ENCODE measurements at places on chromosomes 5 and 9.
A peak's percentile ranks its signal among the peaks of the same experiment; 100 is the strongest.

GRCh38 chr9:116337015-116337414, 183.4 kb downstream of the PAPPA start:
- DNase-seq: peak; percentile 46

DNA sequence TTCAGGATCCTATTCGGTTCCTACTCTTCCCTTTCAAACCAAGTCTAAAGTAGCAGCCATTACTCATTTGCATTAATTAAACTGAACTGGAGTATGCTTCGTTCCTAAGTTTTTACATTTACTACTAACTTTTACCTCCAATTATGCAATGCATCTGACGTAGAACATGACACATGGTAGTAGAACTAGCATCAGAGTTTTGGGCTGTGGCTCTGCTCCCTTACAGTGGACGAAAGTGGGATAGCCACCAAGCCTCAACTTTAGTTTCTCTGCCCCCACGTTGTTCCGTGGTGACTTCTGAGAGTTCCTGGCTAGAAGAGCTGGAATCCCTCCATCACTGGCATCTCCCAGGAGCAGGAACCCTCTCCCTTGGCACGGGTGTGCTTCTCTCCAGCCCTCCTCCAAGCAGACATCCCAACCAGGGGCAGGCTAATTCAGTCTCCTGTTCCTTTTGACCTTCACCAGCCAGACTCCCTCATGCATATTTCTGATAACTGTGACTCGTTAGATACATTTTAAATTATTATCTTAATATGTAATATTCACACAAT, 2.9 kb downstream of the IFNE start:
- DNase-seq: no peak

- no peak for DNase-seq
Measured at GRCh38 chr5:96851312-96852062, 24.8 kb upstream of the ERAP2 start.

GRCh38 chr5:55230086-55230629, 3.0 kb upstream of the MCIDAS start:
- DNase-seq: no peak

GRCh38 chr5:9431496-9432258, 114.2 kb downstream of the SEMA5A start:
- DNase-seq: peak; percentile 46

- no peak for DNase-seq
Measured at GRCh38 chr5:125465703-125466102, 719.3 kb upstream of the ZNF608 start.

DNA sequence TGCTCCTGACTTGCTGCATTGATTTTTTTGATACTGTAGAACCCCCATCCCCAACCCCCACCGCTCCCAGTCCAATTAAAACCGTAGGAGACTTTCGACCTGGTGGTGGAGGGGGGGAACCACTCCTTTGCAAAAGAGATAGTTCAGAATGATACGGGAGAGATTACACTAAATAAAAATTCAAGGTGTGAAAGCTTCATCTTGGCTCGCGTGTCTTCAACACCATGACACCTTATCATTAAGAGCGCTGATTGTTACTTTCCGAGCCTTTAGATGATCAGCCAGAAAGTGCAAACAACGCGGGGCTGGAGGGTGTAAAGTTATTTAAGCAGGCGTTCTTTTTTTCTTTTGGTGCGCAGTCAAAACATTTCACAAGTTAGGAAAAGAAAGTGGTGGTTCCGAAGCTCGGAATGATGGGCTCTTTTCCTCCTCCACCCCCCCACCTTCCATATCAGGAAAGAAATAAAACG, 1.3 kb upstream of the ZNF462 start:
- no peak for DNase-seq

GRCh38 chr9:22044583-22044982, 35.5 kb upstream of the CDKN2B start:
- DNase-seq: peak; percentile 87

- no peak for DNase-seq
Measured at GRCh38 chr9:120711841-120712538, 2.3 kb downstream of the MEGF9 start.

- no peak for DNase-seq
Measured at GRCh38 chr5:122591828-122592227, 183.1 kb upstream of the SNX2 start.

GRCh38 chr5:148384380-148384737, 601 bp downstream of the FBXO38 start:
- no peak for DNase-seq

- peak; percentile 6 for DNase-seq
Measured at GRCh38 chr9:101176384-101176783, 147.9 kb downstream of the PLPPR1 start.

GRCh38 chr5:172509405-172509781, 55.1 kb upstream of the SH3PXD2B start:
- no peak for DNase-seq

DNA sequence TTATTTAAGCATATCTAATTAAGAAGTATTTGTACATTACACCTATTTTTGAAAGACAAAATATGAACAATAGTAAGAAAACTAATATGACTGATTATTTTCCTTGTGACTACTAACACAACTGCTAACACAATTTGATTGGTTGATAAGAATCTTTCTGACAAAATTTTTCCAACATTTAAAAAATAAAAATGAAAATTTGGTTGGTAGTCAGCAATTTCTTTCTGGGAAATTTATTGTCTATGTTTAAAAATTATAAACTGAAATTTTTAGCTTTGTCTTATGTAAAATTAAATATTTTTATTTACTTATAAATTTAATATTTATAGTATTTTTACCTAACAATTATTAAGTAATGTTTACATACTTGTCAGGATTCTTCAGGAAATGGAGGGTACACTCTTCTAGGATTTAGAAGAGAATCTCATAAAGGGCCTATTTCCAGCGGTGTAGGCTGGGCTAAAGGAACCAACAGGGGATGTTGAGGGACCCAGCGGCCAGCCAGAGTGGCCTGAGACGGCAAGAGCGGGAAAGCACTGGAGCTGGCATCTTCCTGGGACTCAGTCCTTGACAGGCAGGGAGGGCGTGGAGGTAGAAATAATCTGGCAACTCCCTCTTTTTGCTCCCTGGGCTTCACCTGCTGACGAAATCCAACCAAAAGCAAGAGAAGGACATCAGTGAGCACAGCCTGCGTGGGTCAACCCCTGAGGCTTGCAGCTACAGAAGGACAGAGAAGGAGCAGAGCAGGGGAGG, 14.7 kb upstream of the FAM120A start:
- DNase-seq: no peak

DNA sequence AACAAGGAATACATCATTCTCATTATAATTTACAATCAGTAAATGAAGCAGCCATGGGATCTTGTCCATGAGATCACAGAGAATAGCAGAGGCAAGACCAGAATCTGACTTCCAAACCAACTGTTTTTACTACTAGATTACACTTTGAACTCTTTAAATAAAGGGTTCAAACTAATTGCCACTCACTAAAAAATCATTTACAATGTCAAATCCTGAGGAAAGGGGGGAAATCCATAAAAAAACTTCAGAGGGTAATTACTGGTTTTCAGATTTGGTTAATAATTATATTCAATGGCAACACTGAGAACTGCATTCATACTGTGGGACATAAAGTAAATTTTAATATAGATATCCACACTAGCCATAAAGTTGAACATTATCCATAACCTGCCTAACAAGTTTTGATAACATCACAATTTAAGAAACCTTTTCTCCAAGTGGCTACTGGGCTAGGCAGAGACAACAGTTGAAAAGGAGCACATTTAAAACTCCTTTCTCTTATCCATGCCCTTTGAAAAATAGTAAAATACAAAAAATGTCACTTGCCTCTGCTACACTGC, 15.9 kb downstream of the PLPP1 start:
- DNase-seq: no peak

GRCh38 chr9:113578882-113579282, 115.4 kb downstream of the RGS3 start:
- peak; percentile 99 for DNase-seq

DNA sequence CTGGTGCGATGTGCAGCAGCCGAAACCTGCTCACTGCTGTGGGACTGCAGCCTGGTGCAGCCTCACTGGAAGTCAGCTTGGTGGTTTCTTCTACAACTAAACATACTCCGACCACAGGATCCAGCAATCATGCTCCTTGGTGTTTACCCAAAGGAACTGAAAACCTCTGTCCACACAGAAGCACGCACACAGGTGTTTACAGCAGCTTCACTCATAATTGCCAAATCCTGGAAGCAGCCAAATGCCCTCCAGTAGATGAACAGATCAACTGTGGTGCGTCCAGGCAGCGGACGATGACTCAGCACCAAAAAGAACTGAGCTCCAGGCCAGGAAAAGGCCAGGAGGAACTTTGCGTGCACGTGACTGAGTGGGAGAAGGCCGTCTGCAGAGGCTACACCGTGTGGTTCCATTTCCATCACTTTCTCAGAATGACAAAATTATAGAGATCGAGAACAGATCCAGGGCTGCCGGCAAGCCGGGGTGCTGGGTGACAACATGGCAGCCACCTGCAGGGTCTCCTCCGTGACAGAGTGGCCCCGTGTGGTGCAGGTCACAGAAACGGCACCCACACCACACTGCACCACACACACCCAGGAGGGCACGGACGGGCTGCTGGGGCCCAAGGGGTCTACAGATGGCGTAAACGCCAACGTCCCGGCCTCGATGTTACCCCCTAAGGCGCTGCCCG, 23.1 kb upstream of the NSMF start:
- peak; percentile 85 for DNase-seq

DNA sequence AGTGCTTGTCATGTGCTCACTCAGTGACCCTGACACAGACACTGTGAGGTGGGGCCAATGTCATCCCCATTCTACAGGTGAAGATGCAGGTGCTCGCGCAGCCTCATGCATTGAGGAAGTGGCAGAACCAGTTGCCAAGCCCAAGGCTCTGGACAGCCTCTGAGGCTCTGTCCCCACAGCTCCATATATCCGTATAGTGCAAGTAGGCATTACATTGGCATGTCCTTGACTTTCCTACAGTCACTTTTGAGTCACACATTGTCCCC, 58.8 kb upstream of the ANGPTL2 start:
- DNase-seq: no peak

- peak; percentile 95 for DNase-seq
Measured at GRCh38 chr9:98860871-98861293, 53.4 kb downstream of the GALNT12 start.

- DNase-seq: no peak
Measured at GRCh38 chr5:146799671-146800070, 78.9 kb downstream of the PPP2R2B start.

DNA sequence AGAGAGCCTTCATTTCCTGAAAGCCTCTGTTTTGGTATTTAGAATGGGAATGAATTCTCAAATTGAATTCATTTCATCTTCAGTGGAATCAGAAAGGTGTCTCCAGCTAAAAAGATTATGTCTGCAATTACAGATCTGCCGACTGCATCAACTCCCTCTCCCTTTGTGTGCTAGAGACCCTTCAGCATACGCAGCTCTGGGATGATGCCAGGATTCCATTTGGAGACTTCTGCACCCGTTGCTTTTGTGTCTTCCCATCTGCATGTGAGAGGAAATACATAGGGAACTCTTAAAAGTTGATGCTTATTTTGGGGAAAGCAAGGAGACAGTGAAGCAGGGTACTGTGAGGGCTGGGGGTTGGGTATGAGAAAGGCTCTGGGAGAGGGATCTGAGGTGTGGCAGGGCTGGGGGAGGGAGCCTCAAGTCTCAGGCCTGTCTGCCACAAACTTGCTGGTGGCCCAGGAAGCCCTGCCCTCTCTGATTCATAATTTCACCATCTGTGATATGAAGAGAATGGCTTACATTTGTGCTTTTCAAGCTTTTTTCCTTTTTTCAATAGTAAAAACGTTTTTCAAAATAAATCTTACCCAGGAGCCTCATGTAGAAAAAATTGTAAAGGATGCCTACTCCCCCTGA, 89.7 kb upstream of the SAP30L start:
- peak; percentile 66 for DNase-seq

- DNase-seq: no peak
Measured at GRCh38 chr5:112919972-112920371, 2.1 kb downstream of the REEP5 start.

DNA sequence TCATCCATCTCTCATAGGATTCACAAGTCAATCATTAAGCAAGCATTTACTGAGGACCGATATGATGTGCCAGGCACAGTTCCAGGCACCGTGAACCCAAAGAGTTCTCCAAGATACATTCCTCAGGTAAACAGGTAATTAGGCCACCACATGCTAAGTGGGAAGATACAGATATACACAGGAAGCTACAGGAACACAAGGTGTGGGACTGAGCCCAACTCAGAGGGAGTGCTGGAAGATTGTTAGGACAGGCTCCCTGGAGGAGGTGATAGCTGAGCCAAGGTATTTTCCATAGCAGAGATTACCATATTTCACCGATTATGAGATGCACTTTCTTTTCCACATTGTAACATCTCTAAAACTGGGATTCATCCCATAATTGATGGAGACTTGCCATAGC, 31.4 kb upstream of the RAI14 start:
- DNase-seq: no peak

- DNase-seq: no peak
Measured at GRCh38 chr5:4124221-4124970, 528.8 kb downstream of the IRX1 start.

DNA sequence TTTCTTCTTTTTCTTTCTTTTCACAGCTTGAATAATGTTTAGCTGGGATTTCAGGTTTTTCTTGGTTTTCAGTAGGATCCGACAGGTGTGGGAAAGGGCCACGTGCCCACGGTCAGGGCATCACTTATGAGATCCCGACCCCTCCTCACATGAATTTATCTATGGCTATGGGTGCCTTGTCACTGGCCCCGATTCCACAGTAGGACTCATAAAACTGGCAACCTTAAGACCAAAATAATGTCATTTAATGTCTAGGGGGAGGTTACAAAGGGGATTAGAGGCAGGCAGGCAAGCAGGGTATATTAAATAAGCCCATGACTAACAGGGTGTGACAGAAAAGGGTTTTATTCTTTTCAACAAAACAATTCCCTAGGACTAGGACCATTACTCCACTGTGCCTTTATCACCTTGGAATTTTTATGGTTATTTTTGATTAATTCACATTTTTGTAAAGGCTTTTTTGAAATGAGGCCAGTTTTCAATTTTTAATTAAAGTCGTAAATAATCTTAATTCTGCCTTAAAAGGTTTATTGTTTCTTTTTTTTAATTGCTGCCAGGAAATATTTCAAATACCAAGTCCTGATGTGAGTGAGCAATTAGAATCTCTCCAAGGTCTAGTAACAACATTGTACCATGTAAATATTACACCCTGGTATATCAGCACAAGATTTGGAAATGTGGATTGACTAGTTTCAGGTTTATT, 370.4 kb downstream of the GLIS3 start:
- no peak for DNase-seq

DNA sequence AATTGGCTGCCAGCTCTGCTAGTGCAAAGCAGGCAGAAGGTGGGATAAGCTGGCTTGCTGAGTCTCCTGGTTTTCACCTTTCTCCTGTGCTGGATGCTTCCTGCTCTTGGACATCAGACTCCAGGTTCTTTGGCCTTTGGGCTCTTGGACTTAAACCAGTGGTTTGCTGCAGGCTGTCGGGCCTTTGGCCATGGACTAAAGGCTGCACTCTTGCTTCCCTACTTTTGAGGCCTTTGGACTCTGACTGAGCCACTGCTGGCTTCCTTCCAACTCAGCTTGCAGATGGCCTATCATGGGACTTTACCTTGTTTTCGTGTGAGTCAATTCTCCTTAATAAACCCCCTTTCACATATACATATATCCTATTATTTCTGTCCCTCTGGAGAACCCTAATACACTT, 1293.9 kb upstream of the CDH6 start:
- no peak for DNase-seq
